ENCODE measurements at places on chromosomes 7 and 10.

- DNase-seq = peak; percentile 5
Measured at GRCh38 chr10:30784897-30785605, 155.5 kb upstream of the LYZL2 start.

DNA sequence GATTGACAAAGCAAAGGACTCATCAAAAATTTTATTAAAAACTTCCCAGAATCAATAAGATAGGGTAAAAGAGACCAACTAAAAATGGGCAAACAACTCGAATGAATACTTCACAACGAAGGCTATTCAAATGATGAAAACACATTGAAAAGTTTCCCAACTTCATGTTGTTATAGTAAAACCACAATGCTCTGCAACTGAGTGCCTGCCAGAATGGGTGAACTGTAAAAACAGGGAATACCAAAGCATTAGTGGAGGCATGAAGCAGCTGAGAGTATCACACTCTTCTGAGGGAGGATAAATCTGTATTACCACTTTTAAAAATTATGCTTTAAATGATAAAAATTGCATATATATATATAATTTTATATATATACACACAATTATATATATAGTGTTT is 1214.7 kb downstream of the SORCS3 start:
- DNase-seq = no peak

DNA sequence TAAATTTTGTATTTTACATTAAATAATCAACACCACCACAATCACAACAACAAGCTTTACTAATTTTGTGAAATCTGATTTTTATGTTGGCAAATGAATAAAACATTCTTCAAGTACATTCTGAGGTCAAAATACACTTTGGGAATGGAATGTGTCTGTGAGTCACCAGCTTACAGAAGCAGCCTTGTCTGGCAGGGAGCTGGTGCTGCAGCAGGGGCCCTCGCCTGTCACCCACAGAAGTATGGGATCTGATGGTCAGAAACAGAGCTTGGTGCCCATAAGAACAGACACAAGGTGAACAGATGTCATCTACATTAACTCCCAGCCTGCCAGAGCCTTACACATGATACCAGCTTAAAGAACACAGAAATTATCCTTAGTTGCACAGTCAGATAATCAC is 496.9 kb downstream of the CCSER2 start:
- DNase-seq = no peak

- no peak for DNase-seq
Measured at GRCh38 chr7:22433710-22434460, 66.1 kb downstream of the STEAP1B start.

- DNase-seq = no peak
Measured at GRCh38 chr7:149224352-149224751, 15.1 kb upstream of the ZNF212 start.

GRCh38 chr7:36969376-36969775 is 245.1 kb upstream of the AOAH start:
- peak; percentile 76 for DNase-seq

- peak; percentile 66 for DNase-seq
Measured at GRCh38 chr7:8190119-8190895, 71.7 kb downstream of the ICA1 start.

Measured in immature natural killer cell (primary cell).